Uterine smooth muscle cell (primary cell): ENCODE measurements at places on chromosomes 7 and 10. TPM values are rescaled to one million over a fixed set of nuclear protein-coding genes. Genes with fewer than 3 reads are reported as not detected.

The PNLIP gene
- total RNA-seq: not detected in 2 replicates

The DYNC1I1 gene
- total RNA-seq: 0.62 and 2.1 TPM in 2 replicates

The PRTFDC1 gene
- 13.5 and 22.9 TPM in 2 replicates for total RNA-seq

The SMO gene
- 10.8 and 29.2 TPM in 2 replicates for total RNA-seq

The PAPOLB gene
- 0.11 and 0.12 TPM in 2 replicates for total RNA-seq

The SFMBT2 gene
- 3.5 and 4.1 TPM in 2 replicates for total RNA-seq

The PIP4K2A gene
- 32.0 and 61.4 TPM in 2 replicates for total RNA-seq

The LRRN3 gene
- 1.2 and 4.1 TPM in 2 replicates for total RNA-seq

The SLC18A2 gene
- not detected in 2 replicates for total RNA-seq

The LIPK gene
- total RNA-seq: not detected in 2 replicates

The AASS gene
- 31.1 and 40.1 TPM in 2 replicates for total RNA-seq

The GPER1 gene
- 3.0 and 4.5 TPM in 2 replicates for total RNA-seq

The SLC16A9 gene
- 1.1 and 1.2 TPM in 2 replicates for total RNA-seq
